ENCODE measurements at places on chromosomes 16 and 17. TPM values are rescaled to one million over a fixed set of nuclear protein-coding genes. Genes with fewer than 3 reads are reported as not detected.
A peak's percentile ranks its signal among the peaks of the same experiment; 100 is the strongest.

The TEX14 gene
- total RNA-seq, result not detected

The NPIPA3 gene
- not detected for total RNA-seq

DNA sequence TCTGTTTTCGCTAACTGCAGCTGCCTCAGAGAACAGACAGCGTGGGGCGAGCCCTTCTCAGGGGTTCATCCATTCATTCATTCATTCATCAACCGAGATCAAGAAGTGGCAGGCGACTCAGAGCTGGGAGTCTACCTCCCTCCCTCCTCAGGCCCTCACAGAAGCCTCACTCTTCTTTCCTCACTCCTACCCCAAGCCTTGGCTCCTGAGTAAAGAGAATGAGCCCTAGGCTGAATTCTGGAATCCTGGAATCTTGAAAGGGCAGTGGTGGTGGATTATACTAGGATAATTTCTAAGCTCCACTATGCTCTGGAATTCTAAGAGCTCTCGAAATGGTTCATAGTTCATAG, 2.3 kb upstream of the DLX3 start:
- no peak for DNase-seq

DNA sequence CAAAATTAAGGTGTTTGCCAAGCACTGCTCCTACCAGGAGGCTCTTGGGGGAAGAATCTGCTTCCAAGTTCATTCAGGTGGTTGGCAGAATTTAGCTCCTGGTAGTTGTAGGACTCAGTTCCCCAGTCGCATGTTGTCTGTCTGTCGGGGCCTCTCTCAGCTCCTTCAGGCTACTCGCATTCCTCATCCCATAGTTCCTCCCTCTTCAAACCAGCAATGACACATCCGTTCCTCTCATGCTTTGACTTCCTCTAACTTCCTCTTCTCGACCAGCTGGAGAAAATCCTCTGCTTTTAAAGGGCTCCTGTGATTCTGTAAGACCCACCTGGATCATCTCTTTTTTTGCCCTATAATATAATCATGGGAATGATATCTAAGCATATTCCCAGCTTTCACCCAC, 108.1 kb downstream of the PMP22 start:
- DNase-seq, result no peak

DNA sequence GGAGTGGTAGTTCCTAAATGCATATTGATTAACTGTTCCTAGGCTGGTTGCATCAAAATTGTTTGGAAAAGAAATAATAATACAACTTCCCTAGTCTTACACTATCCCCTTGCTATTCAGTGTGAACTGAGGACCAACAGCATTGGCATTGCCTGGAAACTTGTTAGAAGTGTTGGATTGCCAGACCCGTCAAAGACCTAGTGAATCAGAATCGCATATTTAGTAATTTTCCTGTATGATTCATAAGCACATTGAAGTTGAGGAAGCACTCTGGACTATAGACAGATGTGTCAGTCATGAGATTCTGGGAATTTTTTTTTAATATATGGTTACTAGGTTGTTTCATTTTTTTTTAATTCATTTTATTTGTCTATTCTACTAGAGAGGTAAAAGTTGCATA, 34.7 kb upstream of the KCNJ16 start:
- no peak for DNase-seq

- DNase-seq, result peak; percentile 52
Measured at GRCh38 chr17:8740486-8740885, 4.2 kb downstream of the CCDC42 start.

DNA sequence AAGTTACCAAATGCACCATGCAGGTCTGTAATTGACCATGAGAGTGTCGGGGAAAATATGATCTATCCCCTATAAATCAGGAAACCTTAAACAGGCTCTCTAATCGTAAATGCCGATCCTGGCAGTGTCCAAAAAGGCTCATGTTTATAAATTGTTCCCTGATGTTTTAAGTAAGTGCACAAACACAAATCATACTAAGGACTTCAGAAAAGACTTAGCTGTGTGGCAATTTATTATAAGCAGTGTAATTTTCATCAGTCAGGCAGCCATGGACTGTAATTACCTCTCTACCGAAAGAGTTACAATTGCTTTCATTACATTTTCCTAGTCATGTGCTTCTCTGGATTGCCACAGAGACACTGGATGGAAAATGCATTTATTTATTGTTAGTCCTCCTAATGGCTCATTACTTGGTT, 73.4 kb upstream of the COX10 start:
- DNase-seq, result no peak

DNA sequence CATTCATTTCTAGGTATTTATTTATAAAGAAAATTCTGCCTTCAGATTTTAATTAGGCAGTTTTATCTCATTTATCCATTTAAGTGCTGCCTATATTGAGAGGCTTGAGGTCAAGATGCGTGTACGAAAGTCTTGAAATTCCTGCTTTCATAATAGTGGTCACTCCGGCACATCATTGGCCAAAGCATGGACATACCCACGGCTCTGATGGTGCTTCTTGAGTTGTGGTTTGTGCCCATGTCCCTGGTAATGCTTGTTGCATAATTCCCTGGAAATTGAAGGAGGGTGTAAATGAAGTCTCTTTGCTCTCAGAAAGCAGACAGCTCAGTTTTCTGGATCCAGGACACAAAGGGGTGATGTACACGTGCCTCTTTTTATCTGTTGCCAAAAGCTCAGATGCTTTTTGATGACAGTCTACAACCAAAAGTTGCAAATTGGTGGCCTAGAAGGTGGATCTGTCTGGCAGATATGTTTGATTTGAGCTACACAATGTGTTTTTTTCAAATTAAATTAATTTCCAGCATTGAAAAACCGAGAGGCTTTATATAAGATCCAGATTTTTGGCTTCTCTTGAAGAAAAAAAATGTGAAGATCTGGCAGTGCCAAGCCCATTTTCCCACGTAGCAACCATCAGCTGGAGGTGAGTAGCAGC, 94.4 kb downstream of the SHISA9 start:
- DNase-seq, result no peak

- no peak for DNase-seq
Measured at GRCh38 chr17:34771891-34772290, 189.4 kb downstream of the CCT6B start.

GRCh38 chr16:19348578-19349315, 63.2 kb downstream of the CLEC19A start:
- DNase-seq, result no peak

DNA sequence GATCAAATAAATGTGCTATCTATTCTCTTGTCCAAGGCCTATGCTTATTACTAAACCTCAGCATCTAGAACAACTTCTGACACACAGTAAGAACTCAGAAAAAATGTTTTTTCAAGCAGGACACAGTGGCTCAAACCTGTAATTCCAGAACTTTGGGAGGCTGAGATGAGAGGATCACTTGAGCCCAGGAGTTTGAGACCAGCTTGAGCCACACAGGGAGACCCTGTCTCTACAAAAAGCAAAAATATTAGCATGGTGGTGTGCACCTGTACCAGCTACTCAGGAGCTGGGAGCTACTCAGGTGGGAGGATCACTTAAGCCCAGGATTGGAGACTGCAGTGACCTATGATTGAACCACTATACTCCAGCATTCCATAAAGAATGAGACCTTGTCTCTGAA, 32.5 kb downstream of the USP32 start:
- DNase-seq, result no peak

- peak; percentile 61 for DNase-seq
Measured at GRCh38 chr16:31177136-31177535, 2.8 kb upstream of the FUS start.

DNA sequence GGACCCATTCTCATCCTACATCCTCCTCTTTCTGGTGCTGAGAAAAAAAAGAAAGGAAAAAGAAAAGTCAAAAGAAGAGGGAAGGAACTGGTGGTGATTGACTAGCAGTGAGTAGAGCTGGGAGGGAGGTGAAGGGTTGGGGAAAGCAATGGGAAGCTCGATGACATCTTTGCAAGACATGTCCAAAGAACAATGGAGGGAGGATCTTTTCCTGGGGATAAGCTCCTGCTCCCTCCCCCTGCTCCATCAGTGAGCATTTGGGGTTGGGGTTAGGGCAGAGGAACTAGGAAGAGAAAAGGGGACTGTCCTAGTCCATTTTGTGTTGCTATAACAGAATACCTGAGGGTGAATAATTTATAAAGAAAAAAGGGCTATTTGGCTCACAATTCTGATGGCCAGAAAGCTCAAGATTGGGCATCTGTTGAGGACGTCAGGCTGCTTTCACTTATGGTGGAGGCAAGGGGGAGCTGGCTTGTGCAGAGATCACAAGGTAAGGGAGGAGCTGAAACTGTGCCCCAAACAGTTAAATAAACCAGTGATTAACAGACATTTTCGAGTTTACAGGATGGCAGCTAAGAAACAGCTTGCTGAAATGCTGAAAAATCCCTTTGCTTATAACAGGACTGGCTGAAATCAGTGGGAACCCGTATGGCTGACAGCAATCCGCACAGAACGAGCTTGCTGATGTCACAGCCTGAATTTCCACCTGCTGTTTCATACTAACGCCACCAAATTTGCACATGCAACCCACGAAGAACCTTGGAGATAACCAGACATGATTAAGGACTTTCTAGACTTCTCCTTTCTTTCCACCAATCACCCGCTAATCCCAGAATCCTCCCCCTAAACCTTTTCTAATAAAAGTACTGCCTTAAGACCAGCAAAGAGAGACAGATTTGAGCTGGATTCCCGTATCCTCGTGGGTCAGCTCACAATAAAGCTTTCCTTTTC, 1.6 kb upstream of the ODF4 start:
- no peak for DNase-seq

DNA sequence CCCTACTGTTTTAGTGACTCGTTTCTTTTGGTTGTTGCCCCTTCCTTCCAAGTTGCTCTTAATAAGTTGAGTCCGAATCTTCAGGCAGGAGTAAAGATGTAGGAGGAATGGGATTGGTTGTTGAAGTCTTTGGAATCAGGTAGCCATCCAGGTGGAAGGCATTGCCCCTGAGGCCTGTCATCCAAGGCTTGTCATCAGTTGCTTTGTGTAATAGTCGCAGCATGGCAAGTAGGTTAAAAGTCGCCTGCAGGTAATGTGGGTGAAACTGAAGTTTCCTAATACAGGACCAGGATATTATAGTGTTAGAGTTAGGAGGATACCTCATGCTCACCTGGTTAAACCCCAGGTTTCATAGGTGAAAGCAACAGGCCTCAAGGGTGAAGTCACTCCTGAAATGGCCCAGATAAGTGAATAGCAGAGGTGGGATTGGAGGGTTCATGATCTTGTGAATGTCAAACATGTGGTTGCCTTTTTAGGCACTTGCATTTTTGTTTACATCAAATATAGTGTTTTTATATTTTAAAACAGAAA, 934 bp downstream of the PCTP start:
- no peak for DNase-seq

Measured in Peyer's patch (tissue), 4 donors.